ENCODE measurements at places on chromosomes 12 and 14. TPM values are rescaled to one million over a fixed set of nuclear protein-coding genes. Genes with fewer than 3 reads are reported as not detected.
A peak's percentile ranks its signal among the peaks of the same experiment; 100 is the strongest.

DNA sequence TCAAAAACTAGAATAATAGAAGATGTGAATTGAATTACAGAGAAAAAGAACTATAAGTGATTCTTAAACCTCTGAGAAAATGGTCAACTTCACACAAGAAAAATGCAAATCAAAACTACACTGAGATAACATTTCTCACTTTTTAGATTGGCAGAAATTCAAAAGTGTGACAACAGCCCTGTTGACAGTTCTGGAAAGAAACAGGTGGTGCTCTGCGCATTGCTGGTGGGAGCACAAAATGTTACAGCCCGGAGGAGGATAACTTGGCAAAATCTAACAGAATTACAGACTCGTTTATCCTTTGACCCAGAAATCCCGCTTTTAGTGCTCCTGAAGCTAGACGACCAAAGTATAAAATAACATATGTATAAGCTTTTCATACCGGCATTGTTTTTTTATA is 222.5 kb upstream of the CNTN1 start:
- DNase-seq: no peak
- H3K27ac ChIP-seq: no peak overlapping the region
- H3K4me1 ChIP-seq: no peaks in the 10 kb centered on the region
- no peaks in the 10 kb centered on the region for H3K36me3 ChIP-seq
- no peaks in the 10 kb centered on the region for H3K27me3 ChIP-seq

DNA sequence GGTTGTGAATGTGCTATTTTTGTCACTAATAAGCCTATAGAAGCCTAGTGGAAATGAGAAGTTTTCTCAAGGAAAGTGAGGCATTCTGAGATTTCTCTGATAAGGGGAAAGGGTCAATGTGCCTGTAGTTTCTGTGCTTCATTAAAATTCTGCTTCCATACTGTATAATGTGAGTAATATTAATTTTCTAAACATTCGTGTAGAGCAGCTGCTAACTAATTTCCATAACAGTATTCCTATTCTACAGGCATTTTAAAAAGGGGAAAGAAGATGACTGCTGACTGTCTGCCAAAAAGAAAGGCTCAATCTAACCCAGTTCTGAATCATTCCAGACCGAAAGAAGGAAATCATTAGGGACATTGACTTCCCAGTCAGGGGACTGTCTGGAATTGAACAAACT is 293.3 kb upstream of the TMPO start:
- no peak overlapping the region for H3K27ac ChIP-seq
- H3K36me3 ChIP-seq: no peaks in the 10 kb centered on the region
- no peaks in the 10 kb centered on the region for H3K4me1 ChIP-seq
- H3K27me3 ChIP-seq: no peaks in the 10 kb centered on the region
- DNase-seq: no peak
- H3K4me3 ChIP-seq: no peak overlapping the region

- H3K36me3 ChIP-seq: no peaks in the 10 kb centered on the region
- no peak for DNase-seq
- no peaks in the 10 kb centered on the region for H3K4me1 ChIP-seq
- no peak overlapping the region for H3K4me3 ChIP-seq
- peaks cover 2% of the 10 kb centered on the region for H3K27me3 ChIP-seq
- no peak overlapping the region for H3K27ac ChIP-seq
These were observed 63.8 kb upstream of the PLEKHG7 start for GRCh38 chr12:92639017-92639416.

GRCh38 chr14:68619790-68620574 is 172.9 kb downstream of the ZFP36L1 start:
- no peaks in the 10 kb centered on the region for H3K4me1 ChIP-seq
- H3K4me3 ChIP-seq: no peak overlapping the region
- no peak for DNase-seq
- H3K36me3 ChIP-seq: peaks cover 18% of the 10 kb centered on the region
- no peak overlapping the region for H3K27ac ChIP-seq

- H3K27me3 ChIP-seq: no peaks in the 10 kb centered on the region
- no peak overlapping the region for H3K4me3 ChIP-seq
- no peak overlapping the region for H3K27ac ChIP-seq
- DNase-seq: no peak
- peaks cover 34% of the 10 kb centered on the region for H3K4me1 ChIP-seq
- H3K36me3 ChIP-seq: peaks cover 57% of the 10 kb centered on the region
These were observed 73.3 kb downstream of the RPS6KA5 start for GRCh38 chr14:90987140-90987539.

DNA sequence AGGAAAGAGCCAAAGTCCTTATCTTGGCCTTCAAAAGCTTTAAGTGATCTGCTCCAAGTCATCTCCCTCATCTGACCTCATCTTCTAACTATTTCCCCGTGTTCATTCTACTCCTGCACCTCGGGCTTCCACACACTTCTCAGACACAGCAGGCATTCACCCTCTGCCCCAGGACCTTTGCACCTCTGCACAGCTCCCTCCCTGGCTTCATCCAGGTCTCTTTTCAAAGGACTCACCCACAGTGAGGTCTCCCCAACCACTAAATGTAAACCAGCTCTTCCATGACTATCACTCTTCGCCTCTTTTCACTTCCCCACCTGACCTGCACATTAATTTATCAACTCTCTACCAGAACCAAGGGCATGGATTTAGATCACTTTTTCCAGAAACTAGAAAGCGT is 161.8 kb downstream of the PIWIL1 start:
- H3K36me3 ChIP-seq: no peaks in the 10 kb centered on the region
- H3K4me3 ChIP-seq: no peak overlapping the region
- DNase-seq: no peak
- H3K27me3 ChIP-seq: no peaks in the 10 kb centered on the region

DNA sequence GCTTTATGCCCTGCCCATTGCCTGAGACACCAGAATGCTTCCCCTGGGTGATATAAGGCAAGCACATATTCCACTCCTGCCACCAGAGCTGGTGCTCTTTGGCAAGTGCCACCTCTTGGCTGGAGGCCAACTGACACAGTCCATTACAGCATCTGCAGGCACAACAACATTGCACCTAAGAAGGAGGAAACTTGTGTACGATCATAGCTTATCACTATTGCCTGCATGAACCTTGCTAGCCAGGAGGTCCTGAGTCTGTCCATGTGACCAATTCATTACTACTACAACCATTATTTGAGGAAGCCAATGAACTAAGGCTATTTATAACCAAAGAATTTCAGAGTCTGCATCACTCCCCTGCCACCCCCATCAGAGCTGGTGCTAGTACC is 119.8 kb upstream of the SCAF11 start:
- no peaks in the 10 kb centered on the region for H3K36me3 ChIP-seq
- no peak overlapping the region for H3K27ac ChIP-seq
- H3K27me3 ChIP-seq: peaks cover 7% of the 10 kb centered on the region
- DNase-seq: no peak

- H3K27me3 ChIP-seq: peaks cover 84% of the 10 kb centered on the region
- no peak overlapping the region for H3K27ac ChIP-seq
- no peaks in the 10 kb centered on the region for H3K36me3 ChIP-seq
- no peak for DNase-seq
- no peaks in the 10 kb centered on the region for H3K4me1 ChIP-seq
These were observed 15.7 kb downstream of the TBX3 start for GRCh38 chr12:114668151-114668885.

GRCh38 chr12:108399514-108399913 is 60.4 kb upstream of the CMKLR1 start:
- no peak for DNase-seq
- H3K4me3 ChIP-seq: no peak overlapping the region
- H3K4me1 ChIP-seq: no peaks in the 10 kb centered on the region
- no peak overlapping the region for H3K27ac ChIP-seq

GRCh38 chr12:28023156-28023887 is 50.8 kb upstream of the PTHLH start:
- H3K4me1 ChIP-seq: no peaks in the 10 kb centered on the region
- H3K4me3 ChIP-seq: no peak overlapping the region
- H3K36me3 ChIP-seq: no peaks in the 10 kb centered on the region
- no peak overlapping the region for H3K27ac ChIP-seq
- no peaks in the 10 kb centered on the region for H3K27me3 ChIP-seq

- H3K27ac ChIP-seq: no peak overlapping the region
- no peaks in the 10 kb centered on the region for H3K36me3 ChIP-seq
- H3K4me1 ChIP-seq: no peaks in the 10 kb centered on the region
- no peak for DNase-seq
These were observed 30.3 kb downstream of the PDE3A start for GRCh38 chr12:20398686-20399085.

- H3K27ac ChIP-seq: no peak overlapping the region
- H3K36me3 ChIP-seq: no peaks in the 10 kb centered on the region
- DNase-seq: no peak
- H3K27me3 ChIP-seq: no peaks in the 10 kb centered on the region
These were observed 369.8 kb upstream of the GARIN6 start for GRCh38 chr12:99277591-99278379.

DNA sequence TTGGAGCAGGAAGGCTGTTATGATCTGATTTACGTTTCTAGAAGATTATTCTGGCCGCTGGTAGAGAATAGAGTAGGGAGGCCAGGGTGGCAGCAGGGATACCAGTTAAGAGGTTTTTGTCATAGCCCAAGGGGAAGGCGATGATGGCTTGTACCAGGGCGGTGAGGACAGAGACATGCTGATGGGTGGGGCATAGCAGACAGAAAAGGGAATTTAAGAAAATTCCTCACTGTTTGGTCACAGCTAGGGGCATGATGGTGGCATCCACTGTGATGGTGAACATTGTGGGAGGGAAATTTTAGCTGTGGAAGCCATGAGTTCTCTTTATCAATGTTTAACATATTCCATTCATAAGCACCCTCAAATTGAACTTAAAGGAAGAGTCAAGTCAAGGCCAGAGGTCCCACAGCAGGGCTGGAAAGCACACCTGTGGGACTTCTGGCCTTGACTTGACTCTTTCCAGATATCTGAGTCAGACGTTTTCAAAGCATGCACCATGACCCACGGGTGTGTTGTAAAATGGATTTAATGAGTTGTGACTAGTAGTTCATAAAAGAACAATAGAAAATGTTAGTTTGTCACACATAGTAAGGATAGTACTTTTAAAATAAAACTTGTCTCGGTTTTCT is 134.6 kb downstream of the CHST11 start:
- DNase-seq: no peak
- H3K4me3 ChIP-seq: no peak overlapping the region

GRCh38 chr12:69423037-69423905 is 46.9 kb upstream of the FRS2 start:
- no peak for DNase-seq
- H3K27ac ChIP-seq: no peak overlapping the region

GRCh38 chr14:83416476-83416875 is 1882.8 kb upstream of the SEL1L start:
- no peak for DNase-seq
- H3K36me3 ChIP-seq: no peaks in the 10 kb centered on the region
- H3K27ac ChIP-seq: no peak overlapping the region
- H3K4me1 ChIP-seq: no peaks in the 10 kb centered on the region

- no peak for DNase-seq
- peaks cover 12% of the 10 kb centered on the region for H3K27me3 ChIP-seq
- H3K27ac ChIP-seq: no peak overlapping the region
- no peak overlapping the region for H3K4me3 ChIP-seq
- H3K36me3 ChIP-seq: no peaks in the 10 kb centered on the region
- no peaks in the 10 kb centered on the region for H3K4me1 ChIP-seq
These were observed 131.8 kb upstream of the CPSF6 start for GRCh38 chr12:69107541-69107940.

GRCh38 chr12:24948420-24948756 is 513 bp downstream of the BCAT1 start:
- H3K27ac ChIP-seq: peak overlapping the region; percentile 72
- no peaks in the 10 kb centered on the region for H3K36me3 ChIP-seq
- H3K27me3 ChIP-seq: peaks cover 45% of the 10 kb centered on the region
- peak overlapping the region; percentile 82 for H3K4me3 ChIP-seq
- peak; percentile 9 for DNase-seq

DNA sequence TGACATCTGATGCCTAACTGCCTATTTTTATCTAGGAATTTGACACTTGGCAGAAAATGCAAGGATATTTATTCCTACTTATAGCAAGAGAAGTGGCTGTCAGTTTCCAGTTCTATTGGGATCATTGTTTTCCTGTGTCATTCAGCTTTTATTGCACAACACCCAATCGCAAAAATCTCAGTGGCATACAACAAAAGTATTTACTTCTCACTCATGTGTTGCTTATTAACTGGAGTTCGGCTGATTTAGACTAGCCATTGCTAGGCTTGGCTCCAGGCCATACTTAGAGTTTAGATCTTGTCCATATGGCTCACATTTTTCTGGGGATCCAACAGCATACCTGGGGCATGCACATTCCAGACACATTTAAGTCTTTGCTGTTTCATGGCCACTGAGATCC is 218.6 kb upstream of the SYT1 start:
- no peaks in the 10 kb centered on the region for H3K36me3 ChIP-seq
- no peaks in the 10 kb centered on the region for H3K27me3 ChIP-seq
- DNase-seq: no peak
- no peak overlapping the region for H3K27ac ChIP-seq

GRCh38 chr12:19945559-19946435 is 422.5 kb upstream of the PDE3A start:
- no peak for DNase-seq
- H3K36me3 ChIP-seq: no peaks in the 10 kb centered on the region
- no peak overlapping the region for H3K27ac ChIP-seq
- no peak overlapping the region for H3K4me3 ChIP-seq

- H3K27me3 ChIP-seq: no peaks in the 10 kb centered on the region
- H3K4me1 ChIP-seq: peaks cover 14% of the 10 kb centered on the region
- DNase-seq: no peak
These were observed 50.7 kb upstream of the KCNC2 start for GRCh38 chr12:75260316-75260715.

GRCh38 chr12:107967170-107967569 is 161.9 kb upstream of the WSCD2 start:
- no peak overlapping the region for H3K27ac ChIP-seq
- no peak for DNase-seq
- H3K27me3 ChIP-seq: no peaks in the 10 kb centered on the region
- H3K36me3 ChIP-seq: no peaks in the 10 kb centered on the region
- H3K4me1 ChIP-seq: no peaks in the 10 kb centered on the region

DNA sequence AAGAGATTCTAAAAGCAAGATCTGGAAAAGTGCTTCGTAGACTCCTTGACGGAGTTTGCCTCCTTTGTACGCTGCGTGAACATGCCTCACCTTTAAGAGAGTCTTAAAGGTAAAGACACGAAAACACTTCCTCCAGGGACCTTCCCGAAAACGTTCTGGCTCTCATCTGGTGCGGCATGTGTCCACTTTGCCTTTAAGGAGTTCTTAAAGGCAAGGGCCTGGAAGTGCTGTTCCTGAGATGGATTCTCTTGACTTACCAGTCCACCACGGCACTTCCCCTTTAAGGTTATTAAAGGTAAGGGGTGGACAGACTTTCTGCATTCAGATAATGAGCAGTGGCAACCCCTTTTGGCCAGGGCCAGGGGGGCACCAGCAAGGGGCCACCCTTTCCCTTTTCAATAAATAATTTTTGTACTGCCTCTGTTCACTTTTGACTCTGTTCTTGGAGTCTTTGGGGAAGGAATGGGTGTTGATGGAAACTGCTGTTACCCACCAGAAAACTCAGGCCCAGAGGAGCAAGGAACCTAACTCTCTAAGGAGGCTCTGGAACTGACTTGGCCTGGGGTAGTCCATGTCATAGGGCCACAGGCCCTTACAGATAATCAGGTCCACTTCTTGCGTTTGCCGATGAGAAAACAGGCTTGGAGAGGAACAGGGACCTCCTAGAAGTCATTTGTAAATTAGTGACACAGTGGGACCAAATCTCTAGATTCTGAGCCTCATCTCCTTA is 4.4 kb downstream of the REM2 start:
- peaks cover 7% of the 10 kb centered on the region for H3K27me3 ChIP-seq
- H3K36me3 ChIP-seq: no peaks in the 10 kb centered on the region

SIX1 gene
- total RNA-seq: 0.48 TPM

RNFT2 gene
- 14.4 TPM for total RNA-seq

PZP gene
- not detected for total RNA-seq

SCN8A gene
- 0.39 TPM for total RNA-seq

ADAM21 gene
- total RNA-seq: not detected

STAC3 gene
- total RNA-seq: 6.1 TPM

PPP2R5C gene
- total RNA-seq: 170 TPM

KLHL28 gene
- total RNA-seq: 17.4 TPM

DLGAP5 gene
- total RNA-seq: 46.0 TPM

SOAT2 gene
- not detected for total RNA-seq

MMAB gene
- total RNA-seq: 56.7 TPM

All from activated T-helper 2 cell treated with anti-CD3 and anti-CD28 coated beads, Interferon-gamma antibody, Interleukin-2, Interleukin-4, amounts not matched to agents 10 μg/mL and 5 μg/mL and 100 μg/mL, durations not matched to agents 14 hours and 24 hours and 36 hours (primary cell).